ENCODE measurements at places on chromosomes 6 and 20.

- DNase-seq: no peak
Measured at GRCh38 chr6:38498805-38499445, 140.8 kb downstream of the BTBD9 start.

DNA sequence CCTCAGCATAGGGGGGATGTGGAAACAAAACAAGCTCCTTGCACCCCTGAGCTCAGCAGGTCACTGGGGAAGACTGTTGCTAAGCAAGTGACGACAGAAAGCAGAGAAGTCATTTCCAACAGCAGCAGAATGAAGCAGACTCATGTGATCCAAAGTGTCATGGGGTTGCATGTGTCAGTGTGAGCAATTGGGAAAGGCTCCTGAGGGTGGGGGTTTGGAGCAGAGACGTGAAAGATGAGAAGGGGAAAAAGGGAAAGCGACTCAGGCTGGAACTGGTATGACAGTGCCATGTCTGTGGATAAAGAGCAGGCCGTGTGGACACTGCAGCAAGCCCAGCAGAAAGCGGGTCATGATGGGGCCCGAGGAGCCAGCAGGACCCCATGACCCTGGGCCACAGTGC lies 363.9 kb downstream of the PREX1 start:
- DNase-seq: no peak

DNA sequence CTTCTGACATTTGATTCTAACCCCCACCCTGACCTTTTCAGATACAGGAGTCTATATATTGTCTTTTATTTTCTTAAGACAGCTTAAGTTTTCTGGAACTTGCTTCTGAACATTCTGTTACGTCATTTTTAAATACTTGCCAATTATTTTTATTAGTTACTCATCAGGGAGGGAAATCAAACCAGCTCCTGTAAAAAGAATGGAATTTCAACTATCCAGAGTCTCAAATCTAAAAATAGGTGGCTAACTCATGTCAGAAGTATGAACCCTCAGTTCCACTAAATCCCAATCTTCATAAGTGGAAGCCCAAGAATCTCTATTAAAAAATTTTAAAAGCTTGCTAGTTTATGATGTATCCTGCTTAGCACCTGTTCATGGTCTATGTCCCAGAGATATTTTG lies 900.0 kb downstream of the KIF16B start:
- no peak for DNase-seq

DNA sequence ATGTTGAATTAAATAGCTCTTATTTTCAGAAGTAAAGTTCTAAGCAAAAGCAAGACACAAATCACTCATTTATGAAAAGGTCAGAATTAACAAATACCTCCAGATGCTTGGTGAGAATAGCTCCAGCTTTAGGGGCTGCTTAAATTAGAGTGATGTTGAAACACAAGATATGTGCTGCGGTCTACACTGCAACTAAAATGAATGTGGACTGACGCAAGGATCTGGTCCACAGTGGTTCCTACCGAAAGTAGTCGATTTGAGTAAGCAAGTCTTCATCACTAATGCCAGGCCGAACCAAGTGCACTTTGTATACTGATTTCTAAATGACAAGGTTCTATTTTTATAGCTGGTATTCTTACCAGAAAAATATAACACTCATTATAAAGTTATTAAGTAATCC lies 96.3 kb downstream of the PRDM1 start:
- DNase-seq: no peak

DNA sequence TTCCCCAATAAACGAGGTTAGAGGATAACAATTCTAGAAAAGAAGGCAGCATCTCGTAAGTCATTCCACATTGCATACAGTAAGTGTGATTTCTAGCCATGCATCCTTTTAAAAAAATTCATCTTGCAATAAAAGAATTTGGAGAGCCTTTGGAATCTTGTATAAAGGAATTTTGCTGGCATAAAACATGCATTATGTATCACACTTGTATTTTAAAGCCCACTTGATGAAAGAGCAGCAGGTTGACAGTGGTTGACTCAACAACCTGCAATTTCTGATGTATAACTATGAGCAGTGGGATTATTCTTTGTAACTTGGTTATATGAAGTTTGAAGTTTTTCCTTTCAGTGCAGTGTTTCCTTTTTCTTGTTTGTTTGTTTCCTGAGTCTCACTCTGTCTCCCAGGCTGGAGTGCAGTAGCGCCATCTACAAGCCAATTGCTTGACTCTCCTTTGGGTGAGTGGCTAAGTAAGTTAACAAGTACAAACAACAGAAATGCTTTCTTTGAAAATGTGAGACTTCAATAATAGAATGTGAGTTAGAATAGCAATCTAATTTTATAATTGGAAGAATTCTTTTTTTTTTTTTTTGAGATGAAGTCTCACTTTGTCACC lies 39.9 kb downstream of the JARID2 start:
- peak; percentile 46 for DNase-seq

GRCh38 chr6:44198684-44199083 lies 18.0 kb upstream of the MYMX start:
- no peak for DNase-seq

GRCh38 chr6:131736003-131736596 lies 25.3 kb upstream of the CTAGE9 start:
- DNase-seq: no peak

- DNase-seq: no peak
Measured at GRCh38 chr20:353166-353565, 6.3 kb downstream of the NRSN2 start.

DNA sequence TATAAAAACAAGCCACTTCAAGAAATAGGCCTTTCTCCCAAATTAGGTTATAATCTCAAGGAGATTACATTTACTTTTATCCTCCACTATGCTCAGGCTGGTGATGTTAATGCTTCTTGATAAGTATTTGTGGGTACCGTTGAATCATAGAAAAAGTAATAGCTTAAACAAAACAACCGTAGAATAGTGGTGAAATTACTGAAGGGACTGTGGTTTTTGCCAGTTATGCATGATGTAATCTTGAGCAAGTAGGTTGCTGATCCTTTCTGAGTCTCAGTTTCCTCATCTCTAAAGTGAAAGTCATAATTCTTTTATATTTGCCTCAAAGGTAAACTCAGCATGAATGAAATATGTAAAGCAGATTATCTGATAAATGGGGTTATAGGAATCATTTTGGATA lies 187.3 kb upstream of the JAG1 start:
- DNase-seq: no peak

DNA sequence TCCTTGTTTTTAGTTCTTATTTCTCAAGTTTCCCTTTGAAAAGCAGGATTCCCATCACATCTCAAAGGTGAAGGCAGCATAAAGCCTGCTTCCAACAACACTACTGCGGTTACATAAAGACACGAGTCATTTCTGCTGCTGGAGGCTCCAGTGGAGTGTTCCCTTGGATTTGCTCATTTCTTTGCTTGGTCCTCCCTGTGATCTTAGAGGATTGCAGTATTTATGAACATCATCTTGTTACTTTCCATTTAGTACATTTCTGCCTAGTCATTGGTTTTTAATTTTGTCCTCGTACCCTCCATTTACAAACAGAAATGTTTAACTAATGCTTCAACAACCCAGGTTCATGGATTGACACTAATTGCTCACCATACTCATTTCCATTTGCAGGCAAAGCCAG lies 298.8 kb downstream of the ZNF217 start:
- no peak for DNase-seq

DNA sequence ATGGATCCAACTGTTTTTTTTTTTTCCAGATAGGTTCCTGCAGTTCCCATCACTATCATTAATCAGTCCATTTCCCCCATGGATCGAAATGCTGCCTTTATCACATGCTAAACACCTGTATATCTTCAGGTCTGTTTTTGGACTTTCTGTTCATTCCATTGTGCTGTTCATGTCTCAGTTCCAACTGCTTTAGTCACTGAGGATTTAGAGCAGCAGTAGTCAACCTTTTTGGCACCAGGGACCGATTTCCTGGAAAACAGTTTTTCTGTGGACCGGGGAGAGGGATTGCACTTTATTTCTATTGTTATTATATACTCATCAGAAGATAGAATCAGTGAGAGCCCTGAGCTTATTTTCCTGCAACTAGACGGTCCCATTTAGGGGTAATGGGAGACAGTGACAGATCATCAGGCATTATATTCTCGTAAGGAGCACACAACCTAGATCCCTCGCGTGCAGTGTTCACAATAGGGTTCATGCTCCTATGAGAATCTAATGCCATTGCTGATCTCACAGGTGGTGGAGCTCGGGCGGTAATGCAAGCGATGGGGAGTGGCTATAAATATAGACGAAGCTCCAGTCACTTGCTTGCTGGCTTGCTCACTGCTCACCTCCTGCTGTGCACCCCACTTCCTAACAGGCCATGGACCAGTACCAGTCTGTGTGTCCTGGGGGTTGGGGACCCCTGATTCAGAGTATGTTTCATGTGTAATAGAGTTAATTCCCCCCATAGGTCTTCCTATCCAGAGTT lies 46.0 kb downstream of the CAP2 start:
- no peak for DNase-seq

GRCh38 chr6:13952101-13952500 lies 27.3 kb downstream of the RNF182 start:
- no peak for DNase-seq

DNA sequence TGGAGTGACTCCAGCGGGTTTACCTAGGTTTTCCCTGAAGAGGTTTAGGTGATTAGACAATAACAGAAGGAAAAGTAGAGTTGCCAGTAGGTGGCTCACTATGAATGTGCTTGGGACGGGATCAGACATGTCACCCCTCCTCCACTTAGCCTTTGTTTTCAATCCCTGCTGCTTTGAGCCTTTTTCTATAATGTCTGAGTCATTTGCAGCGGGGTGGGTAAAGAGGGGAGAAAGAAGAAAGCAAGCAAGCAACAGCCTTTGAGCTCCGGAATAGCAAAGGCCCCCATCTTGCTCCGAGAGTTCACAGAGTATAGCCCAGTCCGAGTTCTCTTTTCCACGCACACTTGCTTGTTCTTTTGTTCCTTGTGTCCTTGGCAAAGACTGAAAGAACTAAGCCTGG lies 129.1 kb downstream of the PACRG start:
- DNase-seq: peak; percentile 1
